HL-60 (cell line): ENCODE measurements at places on chromosomes 3 and 15.

GRCh38 chr15:38650384-38650783, 85.8 kb upstream of the RASGRP1 start:
- no peak for DNase-seq

GRCh38 chr3:58009749-58010535, 1.7 kb downstream of the FLNB start:
- DNase-seq, result no peak

GRCh38 chr15:100901296-100901695, 17.9 kb upstream of the LRRK1 start:
- DNase-seq, result no peak

GRCh38 chr3:112804021-112804420, 42.6 kb downstream of the CD200R1L start:
- no peak for DNase-seq
